ENCODE measurements at places on chromosomes 4 and X. TPM values are rescaled to one million over a fixed set of nuclear protein-coding genes. Genes with fewer than 3 reads are reported as not detected.

NDST4 gene
- polyA plus RNA-seq, result not detected

TRIM75 gene
- polyA plus RNA-seq, result not detected

SMPX gene
- polyA plus RNA-seq, result not detected

SPANXA1 gene
- not detected for polyA plus RNA-seq

FAM241A gene
- polyA plus RNA-seq, result 1.7 TPM

ARX gene
- polyA plus RNA-seq, result not detected

BEX1 gene
- 44.5 TPM for polyA plus RNA-seq

SSX2B gene
- polyA plus RNA-seq, result not detected

ZFX gene
- polyA plus RNA-seq, result 37.7 TPM

TRPC3 gene
- polyA plus RNA-seq, result 0.52 TPM

DNA sequence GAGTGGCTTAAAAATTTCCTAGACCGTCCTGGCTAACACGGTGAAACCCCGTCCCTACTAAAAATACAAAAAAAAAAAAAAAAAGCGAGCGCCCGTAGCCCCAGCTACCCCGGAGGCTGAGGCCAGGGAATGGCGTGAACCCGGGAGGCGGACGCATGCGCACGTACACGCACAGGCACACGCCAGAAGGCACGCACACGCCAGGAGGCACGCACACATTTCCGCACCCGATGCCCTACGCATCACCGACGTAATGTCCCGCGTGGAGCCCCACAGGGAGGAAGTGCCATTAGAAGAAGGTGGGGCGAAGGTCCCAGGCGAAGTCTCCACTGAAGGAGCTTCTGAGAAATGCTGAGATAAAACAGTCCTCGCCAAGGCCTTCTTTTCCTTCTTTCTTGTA, 41.4 kb downstream of the NLGN4X start:
- DNase-seq, result no peak

DNA sequence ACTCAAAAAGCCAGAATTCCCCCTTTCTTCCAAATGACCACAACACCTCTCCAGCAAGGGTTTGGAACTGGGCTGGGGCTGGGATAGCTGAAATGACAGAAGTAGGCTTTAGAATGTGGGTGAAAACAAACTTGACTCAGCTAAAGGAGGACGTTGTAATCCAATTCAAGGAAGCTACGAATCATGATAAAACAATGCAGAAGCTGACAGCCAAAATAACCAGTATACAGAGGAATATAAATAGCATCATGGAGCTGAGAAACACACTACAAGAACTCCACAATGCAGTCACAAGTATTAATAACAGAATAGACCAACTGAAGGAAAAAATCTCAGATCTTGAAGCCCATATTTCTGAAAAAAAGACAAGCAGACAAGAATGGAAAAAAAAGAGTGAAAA, 95.8 kb upstream of the TET2 start:
- DNase-seq, result peak; percentile 78

GRCh38 chrX:68989456-68989855, 160.6 kb downstream of the EFNB1 start:
- no peak for DNase-seq

- DNase-seq, result no peak
Measured at GRCh38 chr4:150641612-150642011, 59.7 kb downstream of the MAB21L2 start.

DNA sequence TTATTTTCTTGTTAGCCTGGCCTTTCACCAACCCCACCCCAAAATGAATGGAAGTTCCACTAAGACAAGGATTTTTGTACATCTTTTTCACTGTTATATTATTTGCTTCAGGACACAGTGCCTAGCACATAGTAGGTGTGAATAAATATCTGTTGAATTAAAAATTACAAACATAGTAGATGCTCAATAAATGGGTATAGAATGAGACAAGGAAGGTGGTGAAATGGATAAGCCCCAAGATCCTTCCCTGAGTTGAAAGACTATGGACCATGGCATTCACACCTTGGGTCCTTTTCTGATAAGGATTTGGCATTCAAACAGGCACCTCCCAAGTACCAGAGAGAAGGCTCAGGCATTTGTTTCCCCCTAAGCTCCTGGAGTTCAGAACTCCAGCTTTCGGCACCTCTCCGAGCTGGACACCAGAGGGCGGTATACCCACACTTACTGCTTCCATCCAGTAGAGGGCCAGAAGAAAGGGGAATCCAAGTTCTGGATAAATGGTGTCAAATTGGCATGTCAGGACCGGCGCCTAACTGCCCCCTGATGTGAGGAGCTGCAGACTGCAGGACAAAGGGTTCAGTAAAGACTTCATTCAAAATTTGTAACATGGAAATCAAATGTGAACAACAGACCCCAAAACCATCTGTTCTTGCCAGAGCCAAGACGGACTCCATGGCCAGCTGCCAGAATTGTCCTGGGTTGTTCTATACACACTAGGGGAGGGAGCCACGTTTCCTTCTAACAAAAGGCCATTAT, 193.0 kb downstream of the GPC3 start:
- peak; percentile 77 for DNase-seq

DNA sequence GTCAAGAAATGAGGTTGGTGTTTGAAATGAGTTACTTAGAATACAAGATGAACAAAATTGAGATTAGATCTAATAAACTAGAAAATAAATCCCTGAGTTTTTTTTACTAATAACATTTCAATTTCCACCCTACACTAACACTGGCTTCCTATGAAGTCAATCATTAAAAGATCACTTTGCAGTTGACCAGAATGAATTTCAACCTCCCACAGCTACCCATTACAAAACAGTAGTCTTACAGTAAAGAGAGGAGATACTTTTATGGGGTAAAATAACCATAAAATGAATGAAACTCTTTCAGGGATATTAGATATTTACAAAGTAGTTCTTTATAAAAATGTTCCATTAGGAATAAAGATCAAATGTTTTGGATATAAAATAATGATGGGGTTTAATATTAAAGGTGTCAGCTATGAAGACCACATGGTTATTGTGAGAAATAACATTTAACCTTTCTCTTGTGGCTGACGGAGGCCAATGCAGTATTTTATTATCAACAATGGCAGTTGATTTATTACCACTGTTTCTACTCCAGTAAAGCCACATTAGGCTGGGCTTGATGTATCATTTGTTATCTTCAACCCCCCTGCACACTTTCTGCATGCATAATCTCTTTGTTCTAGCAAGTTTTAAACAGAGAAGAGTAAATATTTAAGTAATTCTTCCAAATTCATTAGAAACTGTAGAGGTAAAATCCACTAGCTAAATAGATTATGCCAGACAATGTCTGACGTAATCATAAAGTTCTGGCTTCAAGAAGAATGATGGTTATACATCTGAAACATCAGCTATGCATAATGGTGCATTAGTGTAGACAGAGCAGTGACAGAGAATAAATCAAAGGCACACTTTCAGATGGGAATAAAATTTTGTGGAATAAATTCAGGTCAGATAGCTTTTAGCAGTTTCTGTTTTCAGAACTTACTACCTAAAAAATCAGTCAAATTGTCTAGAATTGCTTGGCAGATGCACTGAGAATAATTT, 516.6 kb downstream of the PCDH18 start:
- peak; percentile 38 for DNase-seq

- no peak for DNase-seq
Measured at GRCh38 chr4:83174844-83175414, 60.4 kb upstream of the PLAC8 start.

GRCh38 chrX:149007423-149007822, 497.7 kb downstream of the IDS start:
- no peak for DNase-seq

- no peak for DNase-seq
Measured at GRCh38 chr4:104205116-104205515, 289.6 kb downstream of the CXXC4 start.

GRCh38 chr4:84691170-84691691, 108.3 kb downstream of the CDS1 start:
- DNase-seq, result peak; percentile 97

- DNase-seq, result no peak
Measured at GRCh38 chr4:123640271-123640670, 243.7 kb downstream of the SPRY1 start.

DNA sequence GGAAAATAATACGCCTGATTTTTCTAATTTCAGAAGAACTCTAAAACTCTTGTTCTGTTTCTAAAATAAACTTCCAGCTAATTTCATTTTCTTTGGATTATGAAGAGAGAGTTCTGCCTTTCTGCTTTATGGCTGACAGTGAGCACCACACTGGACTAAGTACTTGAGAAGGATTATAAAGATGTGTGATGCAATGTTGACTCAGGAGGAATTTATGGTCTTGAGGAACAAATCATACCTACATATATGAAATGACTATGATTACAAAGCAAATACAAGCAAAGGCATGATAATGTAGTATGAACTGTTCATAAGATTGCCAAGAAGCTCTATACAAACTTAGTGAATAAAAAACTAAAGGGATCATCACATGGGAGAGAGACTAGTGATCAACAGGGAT, 13.0 kb upstream of the SLC25A5 start:
- DNase-seq, result peak; percentile 22

DNA sequence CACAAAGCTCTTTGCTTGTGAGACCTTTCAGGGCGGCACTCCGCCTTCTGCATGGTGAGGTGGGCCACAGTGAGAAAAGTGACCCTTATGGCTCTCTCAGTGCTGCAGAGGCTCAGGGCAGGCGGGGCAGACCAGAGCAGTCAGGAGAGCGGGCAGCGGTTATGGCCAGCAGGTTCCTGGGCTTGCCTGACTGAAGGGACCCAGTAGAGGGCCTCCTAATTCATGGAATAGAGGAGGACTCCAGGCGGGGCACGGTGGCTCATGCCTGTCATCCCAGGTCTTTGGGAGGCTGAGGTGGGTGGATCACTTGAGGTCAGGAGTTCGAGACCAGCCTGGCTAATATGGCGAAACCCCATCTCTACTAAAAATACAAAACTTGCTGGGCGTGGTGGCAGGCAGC, 91.4 kb downstream of the CLNK start:
- no peak for DNase-seq

- DNase-seq, result peak; percentile 28
Measured at GRCh38 chrX:109943092-109943739, 59.7 kb upstream of the TMEM164 start.

- no peak for DNase-seq
Measured at GRCh38 chr4:14848229-14848628, 154.1 kb upstream of the CPEB2 start.

DNA sequence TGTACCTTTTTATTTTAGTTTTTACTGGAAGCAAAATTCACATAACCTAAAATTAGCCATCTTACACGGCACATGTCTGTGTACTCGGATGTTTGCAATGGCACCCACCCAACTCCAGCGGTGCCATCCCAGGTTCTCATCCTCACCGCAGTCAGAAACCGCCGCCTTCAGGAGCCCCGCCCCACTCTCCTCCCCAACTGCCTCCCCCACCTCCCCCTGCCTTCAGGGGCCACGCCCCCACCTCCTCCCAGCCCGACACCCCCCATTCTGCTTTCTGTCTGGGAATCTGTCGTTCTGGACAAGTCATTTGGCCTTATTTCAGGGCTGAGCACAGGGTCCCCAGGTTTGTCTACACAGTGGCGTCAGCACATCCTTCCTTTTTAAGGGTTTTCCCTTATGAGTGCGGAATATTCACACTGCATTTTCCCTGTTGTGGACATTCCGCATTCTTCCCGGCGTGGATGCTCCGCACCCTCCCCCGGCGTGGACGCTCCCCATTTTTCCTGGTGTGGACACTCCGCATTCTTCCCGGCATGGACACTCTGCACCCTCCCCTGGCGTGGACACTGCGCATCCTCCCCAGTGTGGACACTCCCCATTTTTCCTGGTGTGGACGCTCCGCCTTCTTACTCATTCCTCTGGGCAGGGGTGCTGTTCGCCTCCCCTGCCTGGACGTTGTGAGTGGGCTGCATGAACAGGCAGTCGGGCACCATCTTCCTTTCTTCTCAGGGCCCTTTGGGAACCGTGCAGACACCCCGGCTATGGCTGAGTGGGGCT, 135.4 kb upstream of the NKX1-1 start:
- no peak for DNase-seq

DNA sequence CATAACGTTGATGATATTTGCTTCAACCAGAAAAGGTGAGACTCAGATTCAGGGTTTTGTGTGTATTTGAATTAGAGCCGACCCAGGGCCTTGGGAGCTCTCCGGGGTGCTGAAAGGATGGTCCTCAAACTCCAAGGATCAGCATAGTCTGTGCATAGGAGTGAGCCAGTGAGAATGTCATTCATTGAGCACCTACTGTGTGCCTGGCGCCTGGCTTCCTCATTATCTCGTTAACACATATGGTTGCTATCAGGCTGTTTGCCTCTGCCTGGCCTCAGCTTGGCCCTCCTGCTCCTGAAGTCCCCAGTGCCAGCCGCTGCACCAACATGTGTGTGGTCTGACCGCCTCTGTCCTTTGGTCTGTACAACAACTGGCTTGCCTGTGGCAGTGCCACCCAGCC, 25.1 kb upstream of the JAKMIP1 start:
- DNase-seq, result peak; percentile 4

DNA sequence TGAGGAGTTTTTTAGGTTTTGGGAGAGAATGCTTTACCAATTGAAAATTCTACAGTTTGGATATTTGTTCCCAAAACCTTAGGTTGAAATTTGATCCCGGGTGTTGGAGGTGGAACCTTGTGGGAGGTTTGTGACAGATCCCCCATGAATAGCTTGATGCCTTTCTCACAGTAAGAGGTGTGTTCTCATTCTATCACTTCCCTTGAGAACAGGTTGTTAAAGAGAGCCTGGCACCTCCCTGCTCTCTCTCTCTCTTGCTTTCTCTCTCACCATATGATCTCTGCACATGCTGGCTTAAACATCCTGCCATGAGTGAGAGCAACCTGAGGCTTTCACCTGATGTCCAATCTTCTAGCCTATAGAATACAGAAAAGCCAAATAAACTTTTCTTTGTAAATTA, 1475.5 kb upstream of the AGA start:
- no peak for DNase-seq
